IMR-90 (cell line): ENCODE measurements at places on chromosomes 3 and 15. TPM values are rescaled to one million over a fixed set of nuclear protein-coding genes. Genes with fewer than 3 reads are reported as not detected.

GABRR3 gene
- not detected in 2 replicates for total RNA-seq

AQP9 gene
- not detected in 2 replicates for total RNA-seq

CHRM5 gene
- under 0.01 TPM in 2 replicates for total RNA-seq

GOLGA6L7 gene
- not detected in 2 replicates for total RNA-seq

SLC9C1 gene
- total RNA-seq = not detected in 2 replicates

EPB42 gene
- not detected in 2 replicates for total RNA-seq

EBLN2 gene
- total RNA-seq = 6.4 and 7.7 TPM in 2 replicates

FGD5 gene
- not detected in 2 replicates for total RNA-seq

VPS39 gene
- total RNA-seq = 52.2 and 56.9 TPM in 2 replicates

LRRC3B gene
- total RNA-seq = not detected in 2 replicates
